ENCODE measurements at places on chromosomes 3 and 15.

DNA sequence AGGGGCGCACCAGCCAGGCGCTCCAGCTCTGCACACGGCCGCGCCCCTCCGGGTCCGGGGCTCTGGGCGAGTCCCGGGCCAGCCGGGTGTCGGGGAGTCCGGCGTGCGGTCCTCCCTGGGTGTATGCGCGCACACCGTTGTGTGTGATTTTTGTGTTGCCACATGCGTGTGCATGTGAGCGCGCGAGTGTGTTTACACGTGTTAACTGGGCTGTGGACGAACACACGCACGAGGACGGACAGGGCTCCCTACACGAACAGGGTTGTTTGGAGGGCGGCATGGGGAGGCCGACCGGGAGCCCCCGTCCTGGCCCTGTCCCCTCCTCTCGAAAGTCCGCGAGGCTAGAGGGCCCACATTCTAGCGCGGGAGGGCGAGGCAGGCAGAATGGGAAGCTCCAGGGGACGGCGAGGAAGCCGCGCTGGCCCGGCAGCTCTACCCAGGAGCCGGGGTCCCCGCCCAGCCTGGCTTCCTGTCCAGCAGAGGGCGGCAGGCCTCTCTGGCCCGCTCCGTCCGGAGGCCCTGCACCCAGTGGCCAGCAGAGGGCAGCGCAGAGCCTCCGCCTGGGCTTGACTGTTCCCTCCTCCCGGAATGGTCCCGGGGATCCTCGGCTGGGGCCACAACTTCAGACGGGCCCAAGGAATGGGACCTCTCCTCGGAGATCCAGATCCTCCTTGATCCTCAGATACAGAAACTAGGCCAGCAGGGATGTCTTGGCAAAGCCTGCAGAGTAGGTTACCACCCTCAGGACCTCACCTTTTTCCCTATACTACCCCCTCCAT lies 611 bp upstream of the LINGO1 start:
- peak; percentile 75 for DNase-seq

DNA sequence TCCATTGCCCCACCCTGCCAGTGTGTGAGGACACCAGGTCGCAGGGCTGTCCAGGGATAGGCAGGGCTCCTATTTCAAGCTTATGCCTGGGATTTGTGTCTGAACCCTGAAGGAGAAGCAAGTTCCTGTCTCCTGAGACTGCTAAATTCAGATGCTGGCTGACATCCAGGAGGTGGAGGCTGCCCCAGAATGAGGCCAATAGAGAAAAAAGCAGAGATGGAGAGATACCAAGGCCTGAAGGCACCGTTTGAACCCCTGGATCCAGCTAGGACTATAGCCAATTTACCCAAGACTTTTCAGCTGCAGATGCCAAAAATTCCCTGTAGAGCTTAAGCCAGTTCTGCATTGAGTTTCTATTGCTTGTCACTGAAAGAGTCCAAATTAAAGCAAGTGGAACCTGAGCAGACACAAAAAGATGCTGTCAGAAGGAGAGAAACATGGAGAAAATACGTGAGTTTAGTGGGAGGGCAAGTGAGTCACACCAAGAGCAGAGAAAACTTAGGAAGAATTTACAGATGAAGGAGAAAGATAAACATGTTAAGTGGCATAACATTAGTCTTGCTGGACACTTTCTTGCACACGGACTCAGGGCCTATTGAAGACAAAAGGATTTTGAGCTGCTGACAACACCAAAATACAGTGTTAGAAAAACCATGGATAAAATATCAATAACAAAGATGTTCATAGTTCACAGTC lies 148.6 kb downstream of the CNTN3 start:
- no peak for DNase-seq

DNA sequence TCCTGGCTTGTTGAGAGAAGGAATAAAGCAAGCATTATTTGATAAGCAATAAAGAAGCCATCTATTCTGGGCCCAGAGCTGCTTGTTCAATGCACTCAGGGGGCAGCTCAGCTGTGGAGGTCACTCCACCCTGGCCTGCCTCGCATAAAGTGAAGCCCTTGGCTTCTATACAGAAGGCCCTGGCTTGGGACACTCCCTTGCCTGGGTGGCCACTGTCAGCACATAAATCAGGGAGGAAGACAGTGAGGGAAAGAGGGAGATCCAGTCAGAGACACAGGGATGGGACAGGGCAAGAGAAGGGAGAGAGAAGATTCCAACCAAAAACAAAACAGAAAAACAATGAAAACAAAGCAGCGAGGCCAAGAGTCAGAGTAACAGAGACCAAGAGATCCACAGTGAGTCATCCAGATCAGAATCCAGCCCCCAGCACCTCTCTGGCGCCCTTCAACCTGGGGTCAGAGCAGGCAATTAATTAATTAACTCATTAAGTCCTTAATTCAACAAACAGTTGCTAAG lies 11.8 kb downstream of the INSYN1 start:
- no peak for DNase-seq

DNA sequence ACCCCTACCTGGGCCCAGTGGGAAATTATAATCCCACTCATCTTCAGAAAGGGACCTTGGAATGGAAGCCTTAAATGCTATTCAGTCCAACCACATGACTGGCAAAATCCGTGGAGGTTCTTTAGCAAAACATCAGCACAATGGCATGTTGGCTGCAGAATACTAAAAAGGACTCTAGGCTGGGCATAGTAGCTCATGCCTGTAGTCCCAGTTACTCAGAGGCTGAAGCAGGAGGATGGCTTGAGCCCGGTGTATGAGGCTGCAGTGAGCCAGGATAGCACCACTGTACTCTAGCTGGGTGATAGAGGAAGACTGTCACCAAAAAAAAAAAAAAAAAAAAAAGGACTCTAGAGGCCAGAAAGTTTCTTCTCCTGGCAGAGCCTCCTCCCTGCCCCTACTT lies 60.6 kb upstream of the RYK start:
- DNase-seq: no peak

DNA sequence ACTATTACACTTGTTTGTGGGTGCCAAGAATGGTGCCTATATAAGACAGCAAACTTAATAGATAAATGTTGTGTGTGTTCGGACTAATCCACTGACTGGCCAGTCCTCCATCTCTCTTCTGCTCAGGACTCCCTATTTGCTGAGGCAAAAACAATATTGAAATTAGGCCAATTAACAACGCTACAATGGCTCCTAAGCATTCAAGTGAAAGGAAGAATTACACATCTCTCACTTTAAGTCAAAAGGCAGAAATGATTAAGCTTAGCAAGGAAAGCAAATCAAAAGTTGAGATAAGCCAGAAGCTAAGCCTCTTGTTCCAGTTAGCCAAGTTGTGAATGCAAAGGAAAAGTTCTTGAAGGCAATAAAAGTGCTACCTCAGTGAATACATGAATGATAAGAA lies 126.9 kb downstream of the CCNL1 start:
- DNase-seq: no peak

DNA sequence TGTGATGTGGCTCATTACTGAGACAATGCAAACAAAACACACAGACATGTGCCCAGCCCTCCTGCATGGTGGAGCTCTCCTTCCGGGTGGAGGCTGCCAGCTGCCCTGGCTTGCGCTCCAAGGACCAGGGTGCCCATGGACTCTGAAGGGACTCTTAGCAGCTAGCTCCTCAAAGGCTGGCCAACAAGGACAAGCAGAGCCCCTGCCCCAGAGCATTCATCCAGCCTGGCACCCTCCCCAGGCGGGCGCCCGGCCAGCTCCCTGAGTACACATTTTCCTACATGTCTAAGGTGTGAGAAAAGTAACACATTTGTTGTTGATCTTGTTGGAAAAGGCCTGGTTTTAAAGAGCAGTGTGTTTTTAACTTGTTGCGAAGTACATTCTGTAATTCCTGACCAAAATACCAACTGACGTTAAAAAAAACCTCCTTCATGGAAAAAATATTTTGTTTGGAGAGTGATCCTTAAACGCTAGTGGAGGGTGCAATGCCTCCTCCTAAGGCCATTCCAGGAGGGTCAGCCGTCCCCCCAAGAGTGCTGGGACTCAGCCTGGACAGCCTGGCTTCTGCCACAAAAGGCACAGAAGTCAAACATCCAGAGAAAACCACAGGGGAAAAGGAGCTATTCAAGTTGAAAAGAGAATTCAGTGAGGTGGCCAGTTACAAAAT lies 86.9 kb downstream of the KLF15 start:
- no peak for DNase-seq

GRCh38 chr15:58666957-58667356 lies 82.5 kb downstream of the ADAM10 start:
- DNase-seq: no peak
